Suppressor macrophage treated with lipopolysaccharide for 1 hour (primary cell): ENCODE measurements at places on chromosomes 5 and 9.

- peak; percentile 97 for DNase-seq
Measured at GRCh38 chr9:89153232-89154017, 25.2 kb downstream of the SHC3 start.

- DNase-seq = peak; percentile 21
Measured at GRCh38 chr5:65098393-65098792, 329.7 kb downstream of the CWC27 start.

DNA sequence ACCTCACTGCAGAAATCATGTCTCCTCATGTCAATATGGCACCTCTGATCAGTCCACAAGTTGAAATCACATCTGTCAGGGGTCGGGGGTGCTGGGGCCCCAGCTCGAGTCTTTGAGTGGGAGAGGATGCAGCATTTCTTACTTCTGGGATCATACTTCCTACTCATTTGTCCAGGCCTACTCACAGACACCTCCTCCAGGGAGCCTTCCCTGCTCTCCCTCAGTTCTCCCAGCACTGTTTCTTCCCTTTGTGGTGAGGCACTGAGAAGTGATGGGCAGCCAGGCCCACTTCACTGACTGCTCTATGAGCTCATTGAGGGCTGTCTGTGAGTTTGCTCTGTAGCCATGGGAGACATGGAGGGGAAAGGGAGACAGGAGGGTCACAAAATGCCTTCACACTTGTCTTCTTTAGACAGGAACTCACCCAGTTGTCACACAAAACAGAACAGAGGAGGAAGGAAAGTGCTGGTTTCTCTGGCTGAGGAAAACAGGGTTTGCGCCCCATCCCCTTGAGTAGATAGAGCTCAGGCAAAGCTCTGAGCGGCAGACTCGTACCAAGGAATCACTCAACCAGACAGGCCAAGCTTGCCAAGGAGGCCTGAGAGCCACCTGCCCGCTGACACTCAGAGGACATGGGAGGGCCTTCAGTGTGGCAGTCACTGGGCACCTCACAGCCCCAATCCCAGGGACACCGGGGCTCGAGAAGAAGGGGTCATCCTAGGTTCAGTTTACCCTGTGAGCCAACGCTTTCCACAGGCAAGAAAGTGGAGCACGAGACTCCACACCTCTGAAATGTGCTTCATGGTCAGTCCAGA lies 152.9 kb downstream of the GABBR2 start:
- DNase-seq = no peak

- no peak for DNase-seq
Measured at GRCh38 chr9:10700291-10700690, 87.5 kb upstream of the PTPRD start.

DNA sequence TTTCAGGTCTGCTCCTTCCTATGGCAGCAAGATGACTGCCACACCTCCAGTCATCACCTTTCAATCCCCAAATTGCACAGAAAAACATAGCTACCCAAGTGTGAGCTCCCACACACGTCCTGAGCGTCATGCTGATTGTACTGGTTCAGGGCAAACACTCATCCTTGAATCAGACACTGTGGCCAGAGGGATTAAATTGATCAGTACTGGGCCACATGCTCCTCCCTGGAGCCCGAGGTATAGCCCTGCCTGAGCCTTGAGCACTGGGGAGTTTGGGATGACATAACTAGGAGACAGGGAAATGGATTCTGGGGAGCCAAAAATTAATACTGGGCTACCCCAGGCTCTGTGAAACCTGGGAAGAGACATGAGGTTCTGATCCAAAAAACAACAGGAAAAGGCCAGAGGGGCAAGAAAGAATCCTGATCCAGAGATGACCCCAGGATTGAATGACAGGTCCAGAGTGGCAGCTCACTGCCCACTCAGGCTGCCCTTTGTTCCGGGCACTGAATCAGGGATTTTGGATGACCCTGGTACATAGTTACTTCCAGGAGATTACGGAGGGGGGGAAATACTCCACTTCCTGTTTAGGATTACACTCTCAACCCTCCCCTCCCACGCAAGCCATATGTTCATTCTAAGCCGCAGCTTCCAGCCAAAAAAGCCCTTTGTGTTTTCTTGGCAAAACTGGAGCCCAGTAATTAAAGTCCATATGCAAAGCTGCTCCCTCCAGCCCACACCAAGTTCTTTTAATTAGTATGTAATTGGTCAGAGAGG lies 141.6 kb upstream of the SPRY4 start:
- DNase-seq = peak; percentile 38

GRCh38 chr5:9863486-9863885 lies 233.3 kb upstream of the TAS2R1 start:
- no peak for DNase-seq

DNA sequence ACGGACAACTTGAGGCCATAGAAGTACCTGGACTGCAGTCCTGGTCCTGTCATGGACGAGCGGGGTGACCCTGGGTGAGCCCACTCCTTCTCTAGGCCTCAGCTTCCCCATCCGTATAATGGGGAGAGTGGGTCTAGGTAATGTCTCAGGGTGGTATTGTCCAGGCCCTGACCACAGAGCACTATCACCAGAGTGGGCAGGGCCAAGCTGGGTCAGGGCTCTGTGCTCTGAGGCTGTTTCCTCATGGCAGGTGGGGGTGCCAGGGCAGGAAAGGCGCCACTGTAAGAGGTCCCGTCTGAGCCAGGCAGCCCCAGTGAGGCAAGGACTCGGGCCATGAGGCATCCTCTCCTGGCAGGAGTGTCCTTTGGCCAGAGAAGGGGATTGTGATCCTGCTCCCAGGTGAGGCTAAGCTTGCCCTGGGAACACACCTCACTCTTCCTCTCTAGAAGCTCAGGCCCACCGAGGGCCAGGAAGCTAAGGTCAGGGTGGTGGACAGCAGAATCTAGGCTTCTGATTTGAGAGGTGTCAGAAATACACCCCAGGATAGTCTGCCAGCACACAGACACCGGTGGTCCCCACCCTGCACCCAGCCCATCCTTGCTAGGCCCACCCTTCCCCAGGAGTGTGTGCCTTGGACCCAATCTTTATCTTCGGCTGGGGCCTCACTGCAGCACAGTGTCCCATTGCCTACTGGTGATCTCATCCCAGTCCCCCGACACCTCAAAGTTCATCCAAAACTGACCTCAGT lies 1.5 kb upstream of the MYOZ3 start:
- DNase-seq = no peak

- no peak for DNase-seq
Measured at GRCh38 chr5:103445426-103446035, 117.1 kb downstream of the NUDT12 start.

DNA sequence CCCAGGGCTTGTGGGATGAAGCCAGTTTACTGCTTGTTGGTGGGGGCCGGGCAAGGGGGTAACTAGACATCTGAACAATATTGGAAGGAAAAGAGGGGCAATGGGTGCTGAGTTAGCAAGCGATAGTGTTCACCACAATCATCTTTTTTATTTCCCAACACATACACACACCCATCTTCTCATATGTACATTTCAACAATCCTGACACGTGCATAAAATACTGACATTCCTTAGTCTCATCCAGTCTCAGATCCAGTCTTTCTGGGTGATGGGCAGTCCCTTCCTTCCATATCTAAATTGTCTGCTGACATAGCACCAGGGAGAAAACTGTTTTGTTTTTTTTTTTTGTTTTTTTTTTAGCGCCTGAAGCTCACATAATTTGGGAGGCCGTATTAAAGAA lies 333.6 kb upstream of the TRPC7 start:
- no peak for DNase-seq
